ENCODE measurements at places on chromosomes 12 and 14. TPM values are rescaled to one million over a fixed set of nuclear protein-coding genes. Genes with fewer than 3 reads are reported as not detected.

DNA sequence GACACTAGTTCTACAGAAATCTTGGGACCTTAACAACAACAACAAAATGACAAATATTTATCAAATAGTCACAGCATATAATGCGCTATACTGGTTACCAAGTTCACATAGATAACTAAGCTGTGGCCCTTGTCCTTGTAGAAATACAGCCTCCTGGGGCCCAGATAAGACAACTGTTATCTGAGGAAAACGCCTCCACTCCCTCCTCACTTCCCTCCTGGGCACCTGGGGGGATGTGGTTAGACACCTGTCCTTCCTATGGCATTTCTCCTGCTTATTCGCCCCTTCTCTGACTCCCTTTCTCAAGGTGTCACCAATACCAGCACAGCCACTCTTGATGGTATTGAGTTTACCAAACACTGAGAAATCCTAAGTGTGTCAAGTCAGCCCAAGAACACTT is 419.4 kb downstream of the RAD51B start:
- no peak for DNase-seq

DNA sequence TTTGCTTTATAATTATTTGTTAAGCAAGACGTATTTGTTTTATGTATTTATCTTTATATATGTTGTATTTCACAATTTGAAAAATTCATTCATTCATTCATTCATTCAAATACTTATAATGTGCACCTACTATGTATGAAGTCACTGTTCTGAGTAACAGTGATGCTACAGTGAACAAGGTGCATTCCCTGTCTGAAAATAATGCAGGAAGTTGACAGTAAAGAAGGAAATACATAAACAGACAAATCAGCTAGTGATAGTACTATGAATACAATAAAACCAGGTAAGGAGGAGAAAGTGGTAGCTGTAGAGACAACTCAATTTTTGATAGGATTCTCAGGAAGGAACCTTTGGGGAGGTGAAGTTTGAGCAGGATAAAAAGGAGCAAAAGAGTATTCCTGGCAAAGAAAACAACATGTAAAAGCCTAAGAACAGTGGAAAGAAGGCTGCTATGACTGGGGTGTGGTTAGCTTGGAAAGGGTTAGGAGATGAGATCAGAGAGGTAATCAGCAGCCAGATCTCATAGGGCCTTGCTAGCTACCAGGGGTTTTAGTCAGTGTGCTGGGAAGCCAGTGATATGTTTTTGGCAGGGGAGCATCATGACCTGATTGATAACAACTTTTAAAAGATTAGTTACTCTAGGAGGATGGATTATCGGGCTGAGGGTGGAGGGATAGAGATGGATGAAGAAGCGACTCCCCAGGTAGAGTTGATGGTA is 17.4 kb downstream of the BICDL1 start:
- DNase-seq = no peak

GRCh38 chr12:106118-106591 is 39.6 kb downstream of the IQSEC3 start:
- DNase-seq = no peak

- no peak for DNase-seq
These were observed 58.1 kb upstream of the PRMT8 start for GRCh38 chr12:3432868-3433267.

DNA sequence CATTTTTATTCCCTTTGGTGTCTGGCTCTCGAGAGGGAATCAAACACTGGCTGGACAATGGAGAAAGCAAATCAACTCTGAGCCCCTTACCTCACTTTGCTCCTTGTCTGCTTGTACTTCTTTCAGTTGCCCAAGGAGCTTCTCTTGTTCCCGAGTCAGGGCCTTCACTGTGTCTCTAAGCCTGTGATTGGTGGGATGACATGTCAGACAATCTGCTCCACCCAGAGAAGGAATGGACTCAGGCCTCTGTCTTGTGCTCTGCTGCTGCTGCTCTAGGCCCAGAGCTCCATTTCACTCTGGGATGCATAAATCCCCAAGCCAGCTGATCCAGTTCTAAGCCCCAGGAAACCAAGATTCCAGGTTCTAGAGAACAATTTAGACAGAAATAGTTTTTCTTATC is 7.6 kb downstream of the CALCOCO1 start:
- no peak for DNase-seq

DNA sequence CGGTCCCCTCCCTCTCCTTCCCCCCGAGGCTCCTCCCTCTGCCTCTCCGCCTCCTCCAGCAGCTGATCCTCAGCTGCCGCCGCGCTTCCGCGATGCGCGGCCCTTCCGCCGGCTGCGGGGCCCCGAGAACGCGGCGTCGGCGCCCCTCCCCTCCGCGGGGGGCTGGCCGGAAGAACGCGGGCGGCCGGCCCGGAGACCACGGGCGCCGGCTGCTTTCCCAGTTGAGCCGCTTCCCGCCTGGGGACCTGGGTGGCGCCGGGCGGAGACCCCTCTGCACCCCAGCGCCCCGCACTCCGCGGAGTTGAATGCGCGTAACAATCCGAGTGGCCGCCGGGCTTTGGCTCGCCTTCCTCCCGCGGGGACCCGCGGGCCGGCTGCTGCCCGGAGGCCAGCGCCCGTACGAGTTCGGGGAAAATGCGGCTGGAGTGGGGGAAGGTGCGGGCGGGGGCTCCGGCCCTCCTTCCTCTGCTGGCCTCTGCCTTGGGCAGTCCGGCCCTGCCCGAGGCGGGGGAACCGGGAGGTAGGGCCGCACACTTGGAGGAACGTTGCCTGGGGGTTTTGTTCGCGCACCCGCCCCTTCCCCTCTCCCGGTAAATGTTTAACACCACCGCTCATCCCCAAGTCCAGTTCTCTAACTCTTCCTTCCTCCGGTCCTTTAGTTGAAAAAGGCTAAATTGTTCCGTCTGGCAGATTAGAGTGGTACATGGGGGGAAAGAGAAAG is 393 bp upstream of the DCAF5 start:
- peak; percentile 95 for DNase-seq

- DNase-seq = no peak
These were observed 184.4 kb upstream of the SLC38A2 start for GRCh38 chr12:46556819-46557524.

- no peak for DNase-seq
These were observed 13.8 kb upstream of the OR9K2 start for GRCh38 chr12:55112378-55112875.

DNA sequence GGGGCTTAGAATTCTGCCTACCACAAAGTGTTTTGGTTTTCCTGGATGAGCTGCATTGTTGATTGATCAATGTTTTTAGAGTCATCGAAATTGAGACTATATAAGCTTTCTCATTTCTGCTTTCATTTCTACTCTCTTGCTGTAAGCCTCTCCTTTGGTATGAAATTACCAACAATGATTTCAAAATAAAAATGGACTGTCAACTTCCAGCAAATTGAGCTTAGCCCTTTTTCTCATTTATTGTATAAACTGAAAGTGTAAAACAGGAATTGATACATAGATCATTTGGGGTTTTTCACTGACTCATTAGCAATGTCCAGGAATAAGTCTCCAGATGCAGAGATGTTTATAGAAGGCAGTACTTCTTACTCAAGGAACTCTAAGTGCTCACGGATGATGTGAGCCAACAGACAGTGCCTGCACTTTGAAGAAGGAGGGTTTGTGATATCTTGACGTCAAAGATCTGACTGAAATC is 20.0 kb upstream of the PCNX1 start:
- DNase-seq = no peak

DNA sequence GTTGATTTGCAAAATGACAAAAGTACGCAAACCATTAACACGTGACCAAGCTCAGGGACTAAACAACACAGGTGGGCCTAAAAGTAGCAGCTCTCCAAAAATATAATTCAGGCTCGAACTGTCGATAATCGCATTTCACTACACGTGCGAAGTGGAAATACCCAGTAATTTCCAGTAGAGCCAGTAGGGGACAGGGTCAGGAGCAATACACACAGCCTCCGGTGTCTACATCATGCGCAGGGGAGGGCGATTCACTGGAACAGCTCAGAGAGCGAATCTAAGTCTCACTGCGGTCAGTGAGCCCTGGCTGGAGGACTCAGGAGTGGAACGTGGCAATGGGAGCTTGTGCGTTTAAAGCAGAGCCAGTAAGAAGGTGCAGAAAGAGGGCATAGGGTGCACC is 40.4 kb downstream of the SETD3 start:
- no peak for DNase-seq

GRCh38 chr12:8622646-8623045 is 10.0 kb upstream of the AICDA start:
- no peak for DNase-seq

DNA sequence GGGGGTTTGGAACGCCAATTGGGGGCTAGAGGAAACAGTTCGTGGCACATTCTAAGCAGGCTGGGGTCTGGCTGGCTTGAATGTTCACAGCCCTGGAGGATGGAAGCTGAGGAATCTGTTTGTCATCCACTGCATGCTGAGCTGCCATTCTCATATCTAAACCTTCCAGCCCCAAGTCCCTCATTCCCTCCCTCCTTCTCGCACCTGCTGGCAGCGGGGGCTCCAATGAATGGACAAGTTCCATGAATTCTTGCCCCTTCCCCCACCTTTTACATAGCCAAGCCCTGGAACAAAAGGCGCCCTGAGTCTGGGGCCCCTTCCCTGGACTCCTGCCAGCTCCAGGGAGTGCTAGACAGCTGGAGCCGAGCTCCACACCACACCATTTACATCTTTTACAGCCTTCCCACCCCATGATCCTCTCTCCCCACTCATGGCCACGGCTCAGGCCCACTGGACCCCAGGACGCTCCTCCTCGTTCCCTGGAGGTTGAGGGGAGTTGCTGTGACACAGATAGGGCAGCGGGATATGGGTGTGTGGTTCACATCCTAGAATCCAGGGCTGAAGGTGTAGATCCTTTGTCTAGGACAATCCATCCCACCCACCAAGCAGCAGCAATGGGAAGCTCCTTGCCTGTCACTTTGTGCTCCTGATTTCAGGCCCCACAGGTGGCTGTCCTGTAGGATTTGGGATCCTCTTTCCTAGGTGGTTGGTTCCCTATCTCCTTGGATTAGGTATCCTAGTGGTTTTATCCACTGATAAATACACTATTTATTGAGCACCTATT is 21.7 kb upstream of the VRTN start:
- DNase-seq = no peak

GRCh38 chr12:113341535-113341934 is 6.6 kb upstream of the SLC8B1 start:
- no peak for DNase-seq

The PLXNC1 gene
- 0.62 TPM for total RNA-seq

The GZMB gene
- 0.62 TPM for total RNA-seq

The LALBA gene
- not detected for total RNA-seq

The MRPL42 gene
- 14.0 TPM for total RNA-seq

DNA sequence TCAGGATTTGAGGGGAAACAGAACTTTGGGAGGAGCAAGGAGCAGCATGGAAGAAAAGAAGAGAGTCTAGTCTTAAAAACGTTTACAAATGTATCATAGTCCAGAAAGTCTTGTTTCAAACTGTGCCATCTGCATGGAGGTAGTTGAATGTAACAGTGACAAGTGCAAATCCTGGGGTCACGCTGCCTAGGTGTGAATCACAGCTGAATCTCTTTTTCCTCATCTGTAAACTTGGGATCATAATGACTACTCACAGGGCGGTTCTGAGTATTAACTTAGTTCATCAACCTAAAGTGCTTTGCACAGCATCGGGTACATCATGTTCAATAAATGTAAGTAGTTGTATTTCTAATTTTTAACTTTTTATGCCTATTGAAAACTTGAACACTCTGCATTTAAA is 208.5 kb downstream of the CHST11 start:
- DNase-seq = no peak

DNA sequence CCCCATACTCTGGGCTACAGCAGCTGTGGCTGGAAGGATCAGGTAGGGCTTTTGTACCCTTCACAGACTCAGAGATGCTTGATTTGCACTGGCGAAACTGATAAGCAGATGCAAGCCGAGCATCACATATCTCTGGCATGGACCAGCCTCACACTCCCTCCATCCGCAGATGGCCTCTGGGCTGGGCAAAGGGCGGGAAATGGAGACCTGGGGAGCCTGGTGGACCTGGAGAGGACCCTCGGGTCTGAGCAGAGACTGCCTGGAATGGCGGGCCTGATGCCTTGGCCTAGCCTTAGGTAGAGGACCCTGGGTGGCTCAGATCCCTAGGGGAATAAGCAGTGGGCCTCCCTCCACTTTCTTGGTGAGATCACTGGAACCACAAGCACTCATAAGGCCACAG is 53.2 kb downstream of the GALNT16 start:
- DNase-seq = no peak

- DNase-seq = no peak
These were observed 151.5 kb upstream of the PRICKLE1 start for GRCh38 chr12:42741091-42741490.

The TMEM119 gene
- total RNA-seq = not detected

The KRT6C gene
- not detected for total RNA-seq

The EML5 gene
- not detected for total RNA-seq

- peak; percentile 76 for DNase-seq
These were observed 110.5 kb downstream of the ARF6 start for GRCh38 chr14:50003213-50004021.

GRCh38 chr12:67937822-67938221 is 51.4 kb upstream of the IFNG-AS1 start:
- DNase-seq = no peak

The NUAK1 gene
- 34.5 TPM for total RNA-seq

DNA sequence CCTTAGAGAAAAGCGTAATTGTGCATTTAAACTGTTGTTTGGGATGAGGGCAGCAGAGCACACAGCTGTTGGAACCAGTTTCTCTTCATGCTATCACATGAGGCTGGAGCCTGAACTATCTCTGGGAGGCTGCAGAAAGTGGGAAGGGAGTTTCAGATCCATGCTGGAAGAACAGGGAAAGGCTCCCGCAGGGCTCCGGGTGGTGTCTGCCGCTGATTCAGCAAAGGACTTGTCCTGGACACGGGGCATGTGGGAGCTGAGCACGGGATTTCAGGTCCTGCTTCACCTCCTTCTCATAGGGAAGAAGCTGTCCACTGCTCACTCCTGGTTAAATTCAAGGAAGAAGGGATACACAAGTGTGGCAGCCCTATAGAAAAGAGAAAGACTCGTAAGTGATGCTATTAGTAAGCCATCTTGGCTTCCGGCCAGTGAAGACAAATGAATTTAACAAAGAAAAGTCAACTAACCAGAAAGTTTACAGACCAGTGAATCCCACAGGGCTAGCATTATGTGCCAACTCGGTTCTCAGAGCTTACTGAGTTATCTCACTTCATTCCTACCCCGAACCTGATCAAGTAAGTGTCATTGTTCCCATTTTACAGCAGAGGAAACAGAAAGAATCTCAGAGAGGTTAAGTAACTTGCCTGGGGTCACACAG is 6.7 kb upstream of the FZD10 start:
- no peak for DNase-seq

DNA sequence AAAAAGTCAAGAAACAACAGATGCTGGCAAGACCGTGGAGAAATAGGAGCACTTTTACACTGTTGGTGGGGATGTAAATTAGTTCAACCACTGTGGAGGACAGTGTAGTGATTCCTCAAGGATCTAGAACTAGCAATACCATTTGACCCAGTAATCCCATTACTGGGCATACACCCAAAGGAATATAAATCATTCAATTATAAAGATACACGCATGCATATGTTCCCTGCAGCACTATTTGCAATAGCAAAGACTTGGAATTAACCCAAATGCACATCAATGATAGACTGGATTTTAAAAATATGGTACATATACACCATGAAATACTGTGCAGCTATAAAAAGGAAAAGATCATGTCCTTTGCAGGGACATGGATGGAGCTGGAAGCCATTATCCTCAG is 18.0 kb upstream of the CATSPERB start:
- DNase-seq = no peak

The FRS2 gene
- 21.0 TPM for total RNA-seq

The CMTM5 gene
- total RNA-seq = not detected

All from gastrocnemius medialis (tissue), 4 donors.